ENCODE measurements at places on chromosomes 3 and 15. TPM values are rescaled to one million over a fixed set of nuclear protein-coding genes. Genes with fewer than 3 reads are reported as not detected.
A peak's percentile ranks its signal among the peaks of the same experiment; 100 is the strongest.

Gene EPHB1
- polyA plus RNA-seq = 0.65 TPM

Gene FEZF2
- polyA plus RNA-seq = not detected

Gene WDR82
- polyA plus RNA-seq = 28.4 TPM

Gene NAA80
- polyA plus RNA-seq = 8.5 TPM

Gene SLC35G2
- 1.6 TPM for polyA plus RNA-seq

Gene NR2E3
- 0.89 TPM for polyA plus RNA-seq

Gene RBPMS2
- not detected for polyA plus RNA-seq

DNA sequence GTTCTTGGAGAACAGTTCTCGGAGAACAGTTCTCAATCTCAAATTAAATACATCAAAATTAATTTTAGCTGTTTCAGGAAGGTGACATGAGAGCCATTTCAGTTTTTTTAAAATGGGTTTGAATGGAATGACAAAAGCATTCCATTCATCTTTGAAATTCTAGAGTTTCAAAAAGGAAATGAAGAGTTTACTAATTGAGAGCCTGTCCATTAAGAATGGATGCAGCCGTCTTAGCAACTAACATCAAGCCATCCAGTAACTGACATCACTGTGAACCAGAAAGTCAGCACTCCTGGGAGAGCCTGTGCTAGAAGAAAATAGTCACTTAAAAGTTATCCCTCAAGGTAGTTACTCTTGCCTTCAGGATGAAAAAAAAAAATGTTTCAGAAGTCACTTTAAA is 47.0 kb upstream of the FSTL1 start:
- DNase-seq = no peak

- no peak for DNase-seq
These were observed 67.8 kb upstream of the CHRNB4 start for GRCh38 chr15:78708713-78709260.

DNA sequence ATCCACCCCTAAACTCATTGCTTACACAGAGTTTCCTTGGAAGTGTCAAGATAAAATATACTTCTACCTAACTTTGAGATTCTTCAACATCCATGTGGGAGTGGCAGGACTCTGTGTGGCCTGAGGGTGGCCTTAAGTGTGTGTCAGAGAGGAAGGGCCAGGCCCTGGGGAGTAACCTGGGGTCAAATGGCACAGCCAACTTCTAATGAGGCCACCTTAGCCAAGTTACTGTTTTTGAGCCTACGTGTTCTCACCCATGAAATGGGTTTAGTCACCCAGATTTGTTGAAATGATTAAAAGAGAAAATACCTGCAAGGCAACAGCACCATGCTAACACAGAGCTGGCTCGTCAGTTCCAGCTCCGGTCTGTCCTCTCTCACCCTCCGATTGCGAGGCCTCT is 28.5 kb upstream of the UBE2Q2 start:
- DNase-seq = no peak

DNA sequence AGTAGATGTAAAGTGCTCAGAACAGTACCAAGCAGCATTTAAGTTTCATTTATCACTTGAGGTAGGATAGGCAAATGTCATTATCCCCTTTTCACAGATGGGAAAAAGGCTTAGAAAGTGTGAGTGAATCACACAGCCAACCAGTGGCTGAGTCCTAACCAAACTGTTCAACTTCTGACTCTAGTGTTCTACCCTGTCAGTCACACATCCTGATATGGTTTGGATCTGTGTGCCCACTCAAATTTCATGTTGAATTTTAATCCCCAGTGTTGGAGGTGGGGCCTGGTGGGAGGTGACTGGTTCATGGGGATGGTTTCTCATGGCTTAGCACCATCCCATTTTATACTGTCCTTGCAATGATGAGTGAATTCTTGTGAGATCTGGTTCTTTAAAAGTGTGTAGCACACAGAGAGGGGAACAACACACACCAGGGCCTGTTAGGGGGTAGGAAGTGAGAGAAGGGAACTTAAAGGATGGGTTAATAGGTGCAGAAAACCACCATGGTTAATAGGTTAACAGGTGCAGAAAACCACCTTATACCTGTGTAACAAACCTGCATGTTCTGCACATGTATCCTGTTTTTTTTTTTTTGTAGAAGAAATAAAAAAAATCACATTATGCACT is 304.7 kb downstream of the SUCLG2 start:
- DNase-seq = no peak

GRCh38 chr3:109165905-109166304 is 29.4 kb downstream of the C3orf85 start:
- no peak for DNase-seq

GRCh38 chr3:141067206-141067974 is 16.2 kb downstream of the SPSB4 start:
- DNase-seq = no peak

GRCh38 chr3:125214738-125215137 is 2.2 kb upstream of the SLC12A8 start:
- no peak for DNase-seq

DNA sequence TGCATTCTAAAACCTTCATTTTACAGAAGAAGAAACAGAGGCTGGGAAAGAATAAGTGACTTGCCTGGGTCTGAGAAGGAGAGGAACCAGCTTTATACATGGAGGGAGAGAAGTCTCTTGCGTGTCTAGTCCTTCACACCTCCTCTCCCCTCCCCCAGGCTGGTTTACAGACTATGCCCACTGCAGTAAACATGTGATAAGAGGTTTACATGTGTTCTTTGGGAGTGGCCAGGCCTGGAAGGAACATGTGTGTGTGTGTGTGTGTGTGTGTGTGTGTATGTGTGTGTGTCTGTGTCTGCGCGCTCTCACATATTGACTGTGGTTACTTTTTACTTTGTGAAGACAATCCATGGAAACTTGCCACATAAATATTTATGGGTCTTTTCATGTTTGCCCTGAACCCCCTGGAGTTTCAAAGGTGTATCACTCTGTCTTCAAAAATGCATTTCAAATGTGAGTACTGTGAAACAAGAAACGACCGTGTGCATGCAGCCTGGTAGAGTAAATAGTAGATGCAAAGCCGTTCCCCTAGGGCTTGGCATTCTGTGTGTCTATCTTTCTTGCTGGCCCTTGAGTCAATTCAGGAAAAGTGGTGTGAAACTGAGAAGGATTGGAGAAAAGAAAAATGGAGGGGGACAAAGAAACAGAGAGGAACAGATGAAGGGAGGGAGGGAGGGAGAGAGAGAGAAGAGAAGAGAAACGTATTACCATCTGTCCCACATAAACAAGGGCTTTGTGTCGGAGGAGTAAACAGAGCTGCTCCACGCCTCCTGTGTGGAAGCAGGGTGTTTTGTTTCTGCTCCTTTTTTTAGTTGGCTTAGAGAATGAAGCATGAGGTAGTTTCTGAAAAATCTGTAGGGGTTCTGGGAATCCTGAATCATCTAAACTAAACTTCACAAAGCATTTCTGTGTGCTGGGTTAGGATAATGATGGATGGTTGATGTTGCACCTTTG is 51.7 kb downstream of the CLDN11 start:
- peak; percentile 18 for DNase-seq

DNA sequence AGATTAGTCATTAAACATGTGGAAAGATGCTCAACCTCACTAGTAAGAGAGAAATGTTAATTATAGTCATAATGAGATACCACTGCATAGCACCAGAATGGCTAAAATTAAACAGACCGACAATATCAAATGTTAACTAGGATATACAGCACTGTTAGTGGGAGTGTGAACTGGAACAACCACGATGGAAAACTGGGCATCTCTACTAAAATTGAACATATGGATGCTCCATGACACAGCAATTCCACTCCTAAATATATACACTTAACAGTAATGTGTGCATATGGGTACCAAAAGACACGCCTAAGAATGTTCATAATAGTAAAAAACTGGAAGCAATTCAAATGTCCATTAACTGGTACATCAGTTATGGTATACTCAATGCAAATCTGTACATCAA is 41.5 kb downstream of the CRTAP start:
- DNase-seq = no peak

DNA sequence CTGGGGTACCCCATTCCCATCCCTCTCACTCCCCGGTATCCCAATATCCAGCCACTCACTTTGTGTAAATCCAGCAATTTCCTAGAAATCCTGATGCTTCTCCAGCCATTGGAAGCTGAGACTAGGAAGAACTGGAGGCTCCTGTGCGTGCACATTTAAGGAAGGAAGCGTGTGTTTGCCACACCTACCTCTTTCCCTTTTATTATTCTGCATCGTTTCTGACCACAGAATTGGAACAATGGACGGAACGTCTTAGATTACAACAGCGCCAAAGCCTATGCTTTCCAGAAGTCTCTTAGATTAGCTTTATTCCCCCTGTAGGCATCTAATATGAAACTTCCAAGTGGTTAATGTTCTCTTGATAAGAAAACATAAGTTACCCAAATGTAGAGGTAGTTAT is 234.8 kb upstream of the TRIM42 start:
- DNase-seq = no peak

- DNase-seq = no peak
These were observed 14.0 kb upstream of the ZCWPW2 start for GRCh38 chr3:28334552-28334951.

DNA sequence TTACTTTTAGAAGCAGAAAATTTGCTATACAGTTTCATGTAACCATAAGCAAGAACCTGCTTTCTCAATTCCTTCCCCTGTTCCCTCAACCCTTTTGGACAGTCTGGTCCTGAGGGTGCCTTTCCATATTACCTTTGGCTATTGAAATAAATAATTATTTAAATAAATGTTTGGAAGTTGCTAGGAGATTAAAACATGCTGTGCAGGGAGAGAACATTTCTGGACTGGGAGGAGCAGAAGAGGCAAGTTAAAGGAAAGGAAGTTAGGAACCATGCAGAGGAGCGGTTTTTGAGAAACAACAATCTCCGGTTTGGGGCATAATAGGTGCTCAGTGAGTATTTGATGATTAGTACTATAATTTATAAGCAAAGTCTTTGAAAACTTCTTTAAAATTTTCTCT is 41.8 kb downstream of the ZNF609 start:
- DNase-seq = no peak

- DNase-seq = no peak
These were observed 28.1 kb downstream of the ATOSA start for GRCh38 chr15:52651114-52651513.

- DNase-seq = no peak
These were observed 44.0 kb upstream of the SEC22A start for GRCh38 chr3:123157598-123158287.

- DNase-seq = no peak
These were observed 851 bp upstream of the TEX55 start for GRCh38 chr3:119145128-119145499.

GRCh38 chr3:10376353-10376752 is 55.4 kb upstream of the SEC13 start:
- DNase-seq = no peak
